ENCODE measurements at places on chromosomes 11 and 22. TPM values are rescaled to one million over a fixed set of nuclear protein-coding genes. Genes with fewer than 3 reads are reported as not detected.

VSIG2 gene
- 22.9 TPM for total RNA-seq

SLC22A6 gene
- total RNA-seq = not detected

PIK3IP1 gene
- total RNA-seq = 17.9 TPM

TBX10 gene
- not detected for total RNA-seq

OR52A1 gene
- total RNA-seq = not detected

POU2AF3 gene
- 2.5 TPM for total RNA-seq

VWA5A gene
- 19.1 TPM for total RNA-seq

- peak overlapping the region; percentile 87 for H3K27ac ChIP-seq
- no peaks in the 10 kb centered on the region for H3K36me3 ChIP-seq
- H3K4me3 ChIP-seq = peak overlapping the region; percentile 50
- no peaks in the 10 kb centered on the region for H3K27me3 ChIP-seq
- peak; percentile 55 for DNase-seq
Observed at GRCh38 chr22:36385491-36386350, 2.0 kb downstream of the MYH9 start.

DNA sequence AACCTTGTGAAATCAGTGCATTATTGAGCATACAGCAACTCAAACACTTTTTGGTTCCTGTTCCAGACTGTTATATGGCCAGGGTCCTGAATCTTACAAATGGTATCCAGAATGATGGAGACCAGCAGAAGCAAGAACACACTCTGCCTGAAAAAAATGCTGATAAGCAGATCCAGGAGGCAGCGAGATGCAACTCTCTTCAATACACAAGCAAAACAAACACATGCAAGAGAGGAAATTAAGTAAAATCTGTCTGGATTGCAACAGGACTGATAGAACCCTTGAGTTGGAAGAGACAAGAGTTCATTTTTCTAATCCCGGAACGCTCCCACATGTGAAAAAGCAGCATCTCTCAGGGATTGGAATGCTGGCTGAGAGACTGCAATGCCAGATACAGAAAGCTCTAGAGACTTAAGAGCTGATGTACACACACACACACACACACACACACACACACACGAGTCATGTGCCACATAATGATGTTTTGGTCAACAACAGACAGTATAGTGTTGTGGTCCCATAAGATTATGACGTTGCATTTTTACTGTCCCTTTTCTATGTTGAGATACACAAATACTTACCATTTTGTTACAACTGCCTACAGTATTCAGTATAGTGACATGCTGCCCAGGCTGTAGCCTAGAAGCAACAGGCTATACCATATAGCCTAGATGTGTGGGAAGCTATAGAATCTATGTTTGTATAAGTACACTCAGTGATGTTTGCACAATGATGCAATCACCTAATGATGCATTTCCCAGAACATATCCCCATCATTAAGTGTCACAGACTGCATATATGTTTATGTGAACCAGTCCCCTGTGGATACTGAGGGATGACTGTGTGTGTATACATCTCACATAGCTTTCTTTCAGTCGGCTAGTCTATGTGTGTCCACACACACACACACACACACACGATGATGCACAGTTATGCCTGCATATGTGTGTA is 406.6 kb downstream of the LARGE1 start:
- H3K4me1 ChIP-seq = no peaks in the 10 kb centered on the region
- H3K4me3 ChIP-seq = no peak overlapping the region
- DNase-seq = peak; percentile 16
- no peaks in the 10 kb centered on the region for H3K36me3 ChIP-seq
- H3K27ac ChIP-seq = no peak overlapping the region

- no peak overlapping the region for H3K4me3 ChIP-seq
- no peak for DNase-seq
- H3K27ac ChIP-seq = no peak overlapping the region
- H3K36me3 ChIP-seq = no peaks in the 10 kb centered on the region
- no peaks in the 10 kb centered on the region for H3K4me1 ChIP-seq
Observed at GRCh38 chr11:133826866-133827265, 18.4 kb downstream of the SPATA19 start.

DNA sequence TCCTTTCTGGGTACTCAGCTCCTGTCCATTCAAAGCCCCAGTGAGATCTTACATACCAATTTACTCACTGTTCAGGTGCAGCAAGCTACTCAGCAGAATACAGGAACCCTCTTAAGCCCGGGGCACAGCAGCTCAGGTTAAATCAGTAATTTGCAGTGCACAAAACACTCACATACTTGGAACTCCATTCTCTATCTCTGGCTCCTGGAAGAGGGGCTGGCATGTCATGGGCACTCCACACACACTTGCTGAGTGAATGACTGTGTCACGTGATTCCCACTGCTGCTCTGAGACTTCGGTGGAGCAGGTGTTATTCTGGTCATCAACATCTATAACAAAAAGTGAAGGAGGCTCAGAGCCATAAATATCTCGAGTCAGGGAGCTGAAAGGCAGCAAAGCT is 157.3 kb upstream of the BDNF start:
- H3K36me3 ChIP-seq = no peaks in the 10 kb centered on the region
- H3K27ac ChIP-seq = no peak overlapping the region
- H3K27me3 ChIP-seq = peaks cover 6% of the 10 kb centered on the region
- H3K4me1 ChIP-seq = no peaks in the 10 kb centered on the region
- no peak for DNase-seq

DNA sequence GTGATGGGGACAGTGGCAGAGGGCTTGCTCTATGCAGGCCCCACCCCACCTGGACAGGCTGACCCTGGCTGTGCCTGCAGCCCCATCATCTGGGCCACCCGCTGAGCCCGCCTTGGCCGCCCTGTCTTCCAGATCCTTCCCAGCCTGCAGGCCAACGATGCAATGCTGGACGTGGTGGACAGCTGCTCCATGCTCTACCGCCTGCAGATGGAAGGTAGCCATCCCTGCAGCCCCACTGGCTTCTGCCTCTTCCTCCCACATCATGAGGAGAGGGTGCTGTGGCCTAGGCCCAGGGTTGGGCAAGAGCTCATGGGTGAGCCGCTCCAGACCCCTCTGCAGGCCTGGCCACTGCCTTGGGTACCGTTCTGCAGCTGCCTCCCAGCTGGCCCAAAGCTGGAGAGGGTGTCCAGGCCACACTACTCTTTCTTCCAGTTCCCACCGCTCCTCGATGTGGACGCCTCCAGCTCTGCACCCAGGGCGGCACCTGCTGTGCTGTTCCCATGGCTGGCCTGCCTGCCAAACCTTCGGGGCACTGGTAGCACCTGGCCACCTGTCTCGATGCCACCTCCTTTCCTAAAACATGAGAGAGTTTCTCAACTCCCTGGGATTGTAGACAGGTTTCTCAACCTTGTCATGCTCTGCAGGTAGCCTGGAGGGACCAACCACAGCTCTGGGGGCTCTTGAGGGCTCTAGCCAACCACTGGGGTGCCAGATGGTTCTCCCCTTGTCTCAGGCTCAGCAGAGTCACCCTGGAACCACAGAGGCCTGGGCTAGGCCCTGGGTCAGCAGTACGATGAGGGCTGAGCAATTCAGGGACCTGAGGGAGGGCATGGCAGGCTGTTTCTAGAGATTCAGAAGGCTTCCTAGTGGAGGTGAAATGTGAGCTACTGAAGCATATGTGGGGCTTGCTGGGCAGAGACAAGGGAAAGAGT is 9.5 kb upstream of the GTSE1 start:
- no peaks in the 10 kb centered on the region for H3K27me3 ChIP-seq
- no peaks in the 10 kb centered on the region for H3K4me1 ChIP-seq
- no peak overlapping the region for H3K27ac ChIP-seq
- DNase-seq = no peak
- H3K4me3 ChIP-seq = no peak overlapping the region

DNA sequence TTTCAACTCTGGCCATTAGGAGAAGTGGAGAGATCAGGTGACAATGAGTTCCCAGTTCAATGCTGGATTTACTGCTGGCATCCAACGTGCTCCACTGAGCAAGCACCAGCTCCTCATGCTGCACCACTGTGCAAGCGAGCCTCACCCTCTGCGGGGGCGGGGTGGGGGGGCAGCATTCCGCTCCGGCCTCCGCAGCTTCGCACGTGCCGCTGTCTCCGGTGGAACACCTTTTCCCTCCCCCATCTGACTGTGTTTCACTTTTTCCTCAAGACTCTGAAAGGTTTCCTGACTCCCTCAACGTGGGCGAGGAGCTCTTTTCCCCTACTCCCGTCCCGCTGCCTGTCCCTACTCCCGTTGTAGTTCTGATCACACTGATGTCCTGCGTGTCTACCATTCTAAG is 835 bp upstream of the RHOD start:
- H3K4me1 ChIP-seq = peaks cover 31% of the 10 kb centered on the region
- no peaks in the 10 kb centered on the region for H3K36me3 ChIP-seq
- H3K27ac ChIP-seq = peak overlapping the region; percentile 95
- H3K27me3 ChIP-seq = no peaks in the 10 kb centered on the region
- DNase-seq = peak; percentile 86

- no peak overlapping the region for H3K27ac ChIP-seq
- H3K27me3 ChIP-seq = no peaks in the 10 kb centered on the region
- DNase-seq = no peak
- peaks cover 3% of the 10 kb centered on the region for H3K4me1 ChIP-seq
Observed at GRCh38 chr22:32713737-32714457, 87.6 kb upstream of the TIMP3 start.

DNA sequence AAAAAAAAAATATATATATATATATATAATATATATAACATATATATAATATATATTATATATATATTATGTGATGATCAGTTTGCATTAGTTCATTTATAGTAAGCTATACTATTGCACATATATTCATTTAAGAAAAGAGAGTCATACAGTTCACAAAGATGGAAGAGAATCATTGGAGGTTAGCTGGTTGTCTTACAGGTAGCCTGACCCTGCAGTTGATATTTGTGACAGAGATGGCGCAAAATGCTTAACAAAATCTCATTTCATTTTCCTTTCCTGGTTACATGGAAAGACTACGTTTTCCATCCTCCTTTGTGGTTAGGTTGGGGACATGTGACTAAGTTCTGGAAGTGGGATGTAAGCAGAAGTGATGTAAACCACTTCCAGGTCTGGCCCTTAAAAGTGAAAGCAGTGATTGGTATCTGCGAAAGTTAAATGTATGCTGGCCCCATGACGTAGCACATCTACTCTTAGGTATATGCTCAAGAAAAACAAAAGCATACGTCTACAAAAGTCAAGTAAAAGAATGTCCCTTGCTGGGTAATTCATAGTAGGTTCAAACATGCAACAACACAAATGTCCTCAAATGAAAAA is 7.2 kb upstream of the TMEM135 start:
- no peak overlapping the region for H3K4me3 ChIP-seq
- no peak overlapping the region for H3K27ac ChIP-seq
- no peaks in the 10 kb centered on the region for H3K36me3 ChIP-seq
